ENCODE measurements at places on chromosomes 5 and 9.

DNA sequence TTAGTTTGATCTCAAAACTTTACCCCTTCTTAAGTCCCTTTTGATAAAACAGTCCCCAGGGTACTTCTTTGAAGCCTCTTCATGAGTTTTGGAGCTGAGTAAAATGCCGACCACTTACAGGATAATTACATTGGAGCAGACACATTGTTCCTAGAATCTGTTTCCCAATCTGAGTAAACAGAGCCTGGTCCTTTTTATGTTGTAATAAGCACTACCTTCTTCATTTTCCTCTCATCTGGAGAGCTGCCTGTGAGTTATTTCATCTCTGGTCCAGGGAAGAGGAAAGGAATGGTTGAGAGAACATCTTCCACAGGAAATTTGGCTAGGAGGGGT lies 26.3 kb upstream of the GALNT10 start:
- no peak for DNase-seq

DNA sequence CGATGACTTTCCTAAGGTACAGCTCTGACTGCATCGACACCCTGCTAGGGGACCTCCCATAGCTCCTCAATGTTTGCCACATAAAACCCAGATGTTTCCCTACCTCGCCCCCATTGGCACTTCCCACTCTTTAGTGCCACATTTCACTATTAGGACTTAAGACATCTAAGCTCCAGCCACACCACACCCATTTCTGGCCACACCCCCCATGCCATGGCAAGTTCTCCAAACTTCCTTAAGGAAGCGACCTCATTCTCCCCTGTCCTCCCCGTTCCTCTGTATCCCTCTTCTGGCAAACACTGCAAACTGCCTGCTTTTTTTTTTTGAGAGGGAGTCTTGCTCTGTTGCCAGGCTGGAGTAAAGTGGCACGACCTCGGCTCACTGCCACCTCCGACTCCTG lies 62.9 kb downstream of the USP20 start:
- no peak for DNase-seq

DNA sequence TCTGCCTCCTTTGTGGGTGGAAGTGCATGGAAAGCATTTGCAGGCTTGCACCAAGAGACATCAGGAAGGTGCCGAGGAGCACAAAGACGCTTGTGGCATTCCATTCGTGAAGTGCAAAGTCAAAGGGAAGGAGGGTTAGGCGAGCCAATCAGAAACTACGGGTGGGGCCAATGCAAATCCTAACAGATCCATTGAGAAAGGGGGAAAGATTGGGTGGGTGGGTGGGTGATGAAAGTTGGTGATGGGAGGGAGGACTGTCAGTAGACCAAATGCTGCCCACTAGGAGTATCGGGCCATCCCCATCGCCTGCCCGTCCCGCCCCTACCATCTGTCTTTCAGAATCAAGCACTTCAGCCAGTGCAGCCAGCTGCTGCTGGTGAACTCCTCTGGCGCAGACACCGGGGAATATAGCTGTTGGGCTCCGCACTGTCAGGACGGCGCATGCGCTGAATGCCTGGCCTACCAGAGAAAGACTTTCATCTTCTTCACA lies 17.1 kb upstream of the ANXA6 start:
- DNase-seq, result no peak

GRCh38 chr5:4124221-4124970 lies 528.8 kb downstream of the IRX1 start:
- no peak for DNase-seq

DNA sequence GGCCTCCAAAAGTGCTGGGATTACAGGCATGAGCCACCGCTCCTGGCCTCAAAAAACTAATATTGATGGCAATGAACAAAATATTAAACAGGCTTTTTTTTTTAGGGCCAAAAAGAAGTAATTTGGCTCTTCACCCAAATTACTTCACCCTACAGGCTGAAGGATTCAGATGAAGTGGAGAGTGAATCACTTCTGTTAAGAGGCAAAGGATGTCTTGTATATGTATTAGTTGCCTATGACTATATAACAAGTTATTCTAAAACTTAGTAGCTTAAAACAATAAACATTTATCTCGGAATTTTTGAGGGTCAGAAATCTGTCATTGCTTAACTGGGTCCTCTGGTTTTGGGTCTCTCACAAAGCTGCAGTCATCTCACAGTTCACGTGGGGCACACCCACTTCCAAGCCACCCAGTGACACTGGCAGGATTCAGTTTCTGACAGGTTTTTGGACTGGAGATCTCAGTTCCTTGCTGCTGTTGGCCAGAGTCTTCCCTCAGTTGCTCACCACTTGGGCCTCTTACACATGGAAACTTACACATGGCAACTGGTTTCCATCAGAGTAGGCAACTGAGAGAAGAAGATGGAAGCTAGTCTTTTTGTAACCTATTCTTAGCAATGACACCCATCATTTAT lies 66.7 kb downstream of the IQGAP2 start:
- DNase-seq, result no peak

DNA sequence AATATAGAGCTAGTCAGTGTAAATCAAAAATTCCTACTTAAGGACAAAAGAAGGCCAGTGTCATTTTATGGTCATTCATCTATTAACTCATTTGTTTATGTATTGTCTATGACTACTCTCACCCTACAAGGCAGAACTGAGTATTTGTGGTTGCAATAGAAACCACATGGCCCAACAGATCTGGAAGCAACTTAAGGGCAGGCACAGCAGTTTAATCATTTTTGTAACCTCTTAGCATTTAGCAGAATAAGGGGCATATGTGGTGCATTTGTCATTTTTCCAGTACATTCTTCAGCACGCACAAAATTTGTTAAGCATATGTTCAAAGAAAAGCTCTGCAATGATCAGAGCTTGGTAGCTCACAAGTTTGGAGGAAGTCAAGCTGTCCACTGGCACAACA lies 1.1 kb downstream of the FKBP15 start:
- DNase-seq, result no peak

DNA sequence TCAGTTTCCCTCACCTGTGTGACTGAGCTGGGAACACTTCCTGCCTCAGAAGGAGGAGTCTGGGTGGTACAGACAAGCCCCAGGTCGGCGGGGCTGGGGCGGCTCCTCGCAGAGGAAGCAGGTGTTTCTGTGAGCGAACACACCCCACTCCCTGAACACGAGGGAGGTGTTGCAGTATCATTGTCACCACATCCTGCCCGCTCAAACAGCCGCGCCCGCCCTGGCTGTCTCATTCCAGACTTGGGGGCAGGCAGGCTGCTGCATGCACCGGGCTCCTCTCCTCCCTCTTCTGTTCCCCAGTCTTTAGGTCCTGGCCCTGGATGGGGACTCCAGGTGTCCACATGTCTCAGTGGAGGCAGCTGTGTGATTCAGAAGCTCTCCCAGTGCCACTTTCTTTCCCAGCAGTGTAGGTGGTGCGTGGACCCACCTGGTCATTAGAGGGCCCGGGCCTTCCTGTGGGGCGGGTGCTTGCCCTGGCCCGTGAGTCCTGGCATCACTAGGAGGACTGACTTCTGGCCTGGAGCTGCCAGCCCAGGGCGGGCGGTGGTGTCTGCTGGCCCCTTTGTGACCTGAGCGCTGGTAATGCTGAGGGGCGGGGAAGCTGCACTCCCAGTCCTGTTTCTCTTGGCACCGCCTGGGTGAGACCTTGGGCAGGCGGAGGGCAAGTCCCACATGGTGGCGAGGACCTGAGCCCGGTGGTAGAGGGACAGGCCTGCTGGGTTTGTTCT lies 18.3 kb upstream of the PHYHD1 start:
- no peak for DNase-seq

DNA sequence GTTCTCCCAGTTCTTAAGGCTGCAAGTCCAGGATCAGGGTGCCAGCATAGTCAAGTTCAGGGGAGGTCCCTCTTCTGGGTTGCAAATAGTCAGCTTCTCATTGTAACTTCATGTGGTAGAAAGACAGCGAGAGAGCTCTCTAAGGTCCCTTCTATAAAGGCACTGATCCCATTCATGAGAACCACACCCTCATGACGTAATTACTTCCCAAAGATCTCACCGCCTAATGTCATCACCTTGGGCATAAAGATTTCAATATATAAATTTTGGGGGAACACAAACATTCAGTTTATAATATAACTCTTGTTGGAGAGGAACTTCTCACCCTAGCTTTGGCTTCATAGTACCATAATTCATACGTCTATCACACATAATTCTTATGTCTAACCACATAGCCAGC lies 203.9 kb upstream of the VLDLR start:
- no peak for DNase-seq

- DNase-seq, result peak; percentile 65
Observed at GRCh38 chr9:109520475-109521132, 22.5 kb upstream of the PTPN3 start.

GRCh38 chr5:67793418-67793817 lies 422.1 kb upstream of the PIK3R1 start:
- no peak for DNase-seq

DNA sequence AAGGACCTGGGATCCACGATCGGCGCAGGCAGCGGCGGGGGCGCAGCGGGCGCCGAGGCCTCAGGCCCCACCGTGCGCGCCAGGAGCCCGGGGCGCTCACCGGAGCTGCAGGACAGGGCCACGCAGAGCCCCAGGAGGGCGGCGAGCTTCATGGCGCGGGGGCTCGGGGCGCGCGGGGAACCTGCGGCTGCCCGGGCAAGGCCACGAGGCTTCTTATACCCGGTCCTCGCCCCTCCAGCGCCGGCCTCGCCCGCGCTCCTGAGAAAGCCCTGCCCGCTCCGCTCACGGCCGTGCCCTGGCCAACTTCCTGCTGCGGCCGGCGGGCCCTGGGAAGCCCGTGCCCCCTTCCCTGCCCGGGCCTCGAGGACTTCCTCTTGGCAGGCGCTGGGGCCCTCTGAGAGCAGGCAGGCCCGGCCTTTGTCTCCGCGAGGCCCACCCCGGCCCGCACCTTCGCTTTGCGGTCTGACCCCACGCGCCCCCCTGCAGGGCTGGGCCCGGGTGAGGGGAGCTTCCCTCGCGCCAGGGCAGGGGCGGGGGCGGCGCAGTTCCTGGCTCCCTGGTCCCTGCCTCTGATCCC lies at the start of gene SCGB3A1:
SCGB3A1 (minus strand) TSS at position 189 of the 577 bp plus-strand sequence; CDS start at position 152, 37 bp downstream.
- no peak for DNase-seq

- no peak for DNase-seq
Observed at GRCh38 chr5:67031692-67032091, 164.9 kb downstream of the CD180 start.

- no peak for DNase-seq
Observed at GRCh38 chr9:81305561-81306182, 383.7 kb downstream of the TLE1 start.

GRCh38 chr5:146894753-146895521 lies 16.4 kb upstream of the PPP2R2B start:
- no peak for DNase-seq

DNA sequence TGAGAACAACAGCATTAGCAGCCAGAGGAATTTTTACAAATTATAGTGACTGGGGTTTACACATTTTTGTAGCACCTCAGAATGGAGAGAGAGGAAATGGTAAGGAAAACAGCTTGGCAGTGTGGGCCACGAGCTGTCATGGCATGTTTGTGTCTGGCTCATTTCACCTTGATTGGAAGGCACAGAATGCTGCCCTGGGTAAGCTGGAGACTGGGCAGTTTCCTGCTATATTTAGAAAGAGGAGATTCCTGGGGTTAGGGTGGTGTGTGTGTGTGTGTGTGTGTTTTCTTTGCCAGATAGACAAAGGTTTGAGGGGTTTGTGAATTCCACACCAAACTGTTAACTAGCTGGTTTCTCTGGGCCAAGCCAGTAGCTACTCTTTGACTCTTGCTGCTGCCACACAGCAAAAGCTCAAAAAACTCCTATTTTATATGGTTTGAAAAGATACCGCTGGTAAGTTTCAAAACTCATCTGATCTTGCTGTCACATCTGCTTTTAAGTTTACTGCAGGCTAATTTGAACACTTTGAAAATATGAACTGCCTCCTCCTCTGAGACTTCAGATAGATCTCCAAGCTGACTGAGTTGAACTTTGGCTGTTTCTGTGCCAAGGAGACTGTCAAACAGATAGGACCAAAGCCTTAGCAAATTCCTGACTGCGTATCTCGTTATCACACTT lies 9.1 kb downstream of the ARHGAP26 start:
- no peak for DNase-seq

GRCh38 chr9:117737721-117738226 lies 33.6 kb downstream of the TLR4 start:
- DNase-seq, result no peak

DNA sequence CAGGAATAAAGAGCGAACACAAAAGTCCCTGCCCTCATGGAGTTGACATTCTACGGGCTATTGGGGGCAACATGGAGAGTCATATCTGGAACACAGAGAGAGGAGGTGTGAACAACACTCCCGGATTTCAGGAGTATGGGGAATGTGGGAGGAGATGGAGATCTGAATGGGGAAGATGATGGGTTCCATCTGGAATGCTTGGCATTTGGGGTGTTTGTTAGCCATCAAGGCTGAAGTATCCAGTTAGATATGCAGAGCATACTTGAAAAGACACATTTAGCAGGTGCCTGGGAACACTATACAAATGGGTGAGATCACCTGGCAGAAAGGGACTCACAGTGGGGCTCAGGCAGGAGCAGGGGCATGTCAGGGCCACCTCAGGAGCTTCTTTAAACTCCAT lies 61.1 kb downstream of the EGFLAM start:
- no peak for DNase-seq

- no peak for DNase-seq
Observed at GRCh38 chr5:5487585-5488360, 65.3 kb downstream of the ICE1 start.

DNA sequence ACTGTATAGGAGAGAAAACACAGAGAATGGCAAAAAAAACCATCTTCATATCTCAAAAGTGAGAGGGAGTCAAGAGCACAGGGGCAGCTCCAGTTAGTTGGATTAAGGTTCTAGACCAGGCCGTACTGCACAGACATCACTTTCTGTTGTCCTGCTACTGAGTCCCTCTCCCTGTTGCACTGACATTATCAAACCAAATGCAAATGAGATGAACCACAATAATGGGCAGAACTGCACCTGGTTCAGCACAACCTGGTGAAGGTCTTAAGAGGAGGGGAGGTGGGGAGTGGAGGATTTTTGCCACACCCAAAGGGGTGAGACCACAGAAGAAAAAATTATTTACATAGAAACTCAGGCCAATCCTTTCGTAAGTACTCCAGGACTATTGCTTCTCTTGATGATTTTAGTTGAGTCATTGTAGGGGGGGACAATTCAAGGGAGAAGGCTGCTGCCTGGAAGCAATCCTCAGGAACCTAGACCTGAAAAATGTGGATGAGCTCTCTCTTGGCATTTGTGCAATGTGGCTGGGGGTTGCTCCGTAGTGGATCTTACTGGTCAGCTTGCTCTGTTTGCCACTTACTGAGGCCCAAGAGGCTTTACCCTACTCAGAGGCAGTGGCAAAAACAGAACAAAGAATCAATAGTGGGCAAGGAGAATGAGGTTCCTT lies 94.5 kb upstream of the PPP1R2B start:
- DNase-seq, result no peak

GRCh38 chr9:20207176-20207575 lies 415.1 kb downstream of the MLLT3 start:
- DNase-seq, result no peak

GRCh38 chr5:129114539-129115193 lies 20.1 kb downstream of the ISOC1 start:
- no peak for DNase-seq

GRCh38 chr5:63245271-63245670 lies 666.7 kb downstream of the LRRC70 start:
- DNase-seq, result no peak

Data from hindlimb muscle (tissue), 1 donor.